Stimulated activated CD4-positive, alpha-beta T cell treated with anti-CD3 and anti-CD28 coated beads, Interleukin-15, amount 100 ng/mL, for 24 hours (primary cell): ENCODE measurements at places on chromosomes 12 and 14.

DNA sequence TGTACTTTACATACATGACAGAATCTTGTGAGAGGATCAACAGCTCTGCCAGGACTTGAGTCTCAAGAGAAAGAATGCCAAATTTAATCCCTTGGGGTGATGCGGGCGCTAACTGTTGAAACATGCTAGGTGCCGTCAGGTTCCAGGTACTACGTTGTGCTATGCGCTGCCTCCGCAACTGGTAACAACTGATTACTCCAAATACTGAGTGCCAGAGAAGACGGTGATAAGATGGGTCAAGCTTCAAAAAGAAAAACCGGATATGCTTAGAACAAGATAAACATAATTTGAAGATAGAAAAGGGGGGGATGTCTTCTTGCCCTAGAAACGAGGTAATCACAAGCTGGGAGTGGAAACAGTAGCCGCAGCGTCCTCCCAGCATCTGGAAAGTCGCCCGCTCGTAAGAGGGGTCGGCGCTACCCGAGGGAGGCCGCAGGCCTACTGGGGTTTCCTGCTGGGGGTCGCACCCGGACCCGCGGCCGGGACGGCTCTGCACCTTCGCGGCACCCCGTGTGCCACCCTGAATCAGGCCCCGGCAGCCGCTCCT, 678 bp downstream of the ZBTB25 start:
- DNase-seq, result peak; percentile 45

DNA sequence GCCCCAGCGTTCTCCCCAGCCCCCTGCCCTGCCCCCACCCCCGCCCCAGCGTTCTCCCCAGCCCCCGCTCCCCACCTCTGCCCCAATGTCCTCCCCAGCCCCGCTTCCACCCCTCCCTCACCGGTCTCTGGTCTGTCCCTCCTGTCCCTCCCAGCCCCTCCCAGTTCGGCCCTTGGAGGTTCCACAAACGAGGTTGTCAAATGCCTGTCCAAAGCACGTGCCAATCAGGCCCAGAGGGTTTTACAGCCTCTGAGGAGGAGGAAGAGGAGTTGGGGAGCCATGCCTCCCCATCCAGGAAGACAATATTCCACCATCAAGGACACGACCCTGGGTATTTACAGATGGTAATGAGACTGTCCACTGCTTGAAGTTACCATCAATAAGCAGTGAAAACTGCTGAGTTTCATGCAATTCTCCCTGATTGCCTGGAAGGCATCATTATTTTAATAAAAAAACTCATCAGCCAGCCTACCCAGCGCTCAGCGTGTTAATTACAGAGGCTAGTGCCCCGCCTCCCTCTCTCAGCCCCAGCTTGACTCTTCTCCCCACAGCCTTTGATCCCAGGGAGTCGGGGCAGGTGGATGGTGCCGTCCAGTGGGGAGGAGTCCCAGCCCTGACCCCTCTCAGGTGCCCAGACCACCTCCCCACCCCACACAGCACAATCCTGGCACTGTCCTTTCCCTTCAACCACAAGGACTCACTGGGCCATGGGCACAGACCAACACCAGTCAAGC, 30.6 kb upstream of the C14orf180 start:
- no peak for DNase-seq

DNA sequence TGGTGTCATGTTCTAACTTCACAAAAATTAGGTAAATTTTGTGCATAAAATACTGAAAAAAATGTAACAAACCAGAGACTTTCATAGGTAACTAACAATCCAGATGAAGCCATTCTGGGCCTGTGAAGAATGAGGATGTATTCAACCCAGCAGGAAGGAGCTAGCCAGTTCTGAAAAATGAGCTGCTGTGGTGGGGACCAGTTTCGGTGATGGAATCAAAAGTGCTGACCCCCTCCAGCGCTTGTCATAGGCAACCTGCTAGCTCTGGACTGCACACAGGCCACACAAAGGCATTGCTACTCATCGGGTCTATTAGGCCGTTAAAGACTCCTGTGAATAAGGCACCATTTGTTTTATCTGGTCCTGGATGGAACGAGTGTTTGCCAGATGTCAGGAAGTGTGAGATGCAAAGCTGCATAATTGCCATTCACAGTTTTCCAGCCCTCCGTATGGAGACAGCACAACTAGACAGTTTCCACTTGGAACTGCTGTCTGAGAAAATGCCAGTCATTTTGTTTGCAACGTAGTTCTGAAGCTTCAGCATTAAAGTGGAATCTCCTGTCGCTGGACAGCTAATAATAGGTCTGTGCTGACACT, 3.3 kb upstream of the RIMBP2 start:
- DNase-seq, result no peak

- DNase-seq, result no peak
These were observed 92.9 kb upstream of the MAX start for GRCh38 chr14:65195042-65195719.
